ENCODE measurements at places on chromosomes 5 and 9.

GRCh38 chr5:59685793-59686192 lies 207.7 kb downstream of the PDE4D start:
- H3K4me1 ChIP-seq, result no peaks in the 10 kb centered on the region
- H3K27ac ChIP-seq, result no peak overlapping the region
- no peak overlapping the region for H3K4me3 ChIP-seq
- no peaks in the 10 kb centered on the region for H3K36me3 ChIP-seq

DNA sequence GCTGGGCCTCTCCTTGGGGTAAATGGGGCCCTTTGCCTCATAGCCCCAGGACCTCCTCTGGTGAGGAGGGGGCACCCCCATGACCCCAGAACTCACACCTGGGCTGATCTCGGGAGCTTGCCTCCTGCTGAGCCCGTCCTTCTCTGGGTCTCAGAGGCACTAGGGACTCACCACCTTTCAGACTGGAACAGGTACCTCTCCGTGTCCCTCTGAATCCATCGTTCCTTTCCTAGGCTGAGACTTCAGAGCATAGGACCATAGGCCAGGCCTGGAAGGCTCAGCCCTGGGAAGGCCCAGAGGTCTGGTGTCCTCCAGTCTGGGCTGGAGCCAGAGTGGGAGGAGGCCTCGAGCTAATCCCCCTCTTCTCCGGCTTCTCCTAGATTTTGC lies 97.9 kb downstream of the CACNA1B start:
- H3K36me3 ChIP-seq, result no peaks in the 10 kb centered on the region
- no peak overlapping the region for H3K27ac ChIP-seq
- no peak overlapping the region for H3K4me3 ChIP-seq
- H3K27me3 ChIP-seq, result peaks cover 19% of the 10 kb centered on the region
- DNase-seq, result no peak

GRCh38 chr9:99085949-99086948 lies 18.7 kb upstream of the TGFBR1 start:
- H3K4me1 ChIP-seq, result no peaks in the 10 kb centered on the region
- no peak for DNase-seq
- peaks cover 22% of the 10 kb centered on the region for H3K27me3 ChIP-seq
- H3K4me3 ChIP-seq, result no peak overlapping the region
- no peak overlapping the region for H3K27ac ChIP-seq

GRCh38 chr5:126849101-126849678 lies 72.3 kb downstream of the LMNB1 start:
- H3K36me3 ChIP-seq, result no peaks in the 10 kb centered on the region
- no peaks in the 10 kb centered on the region for H3K27me3 ChIP-seq
- no peak overlapping the region for H3K4me3 ChIP-seq
- no peaks in the 10 kb centered on the region for H3K4me1 ChIP-seq
- DNase-seq, result no peak
- no peak overlapping the region for H3K27ac ChIP-seq

- H3K4me3 ChIP-seq, result peak overlapping the region; percentile 85
- H3K27me3 ChIP-seq, result no peaks in the 10 kb centered on the region
- peaks cover 16% of the 10 kb centered on the region for H3K36me3 ChIP-seq
- peaks cover 47% of the 10 kb centered on the region for H3K4me1 ChIP-seq
- no peak overlapping the region for H3K27ac ChIP-seq
Measured at GRCh38 chr9:137078701-137079400, 1.5 kb downstream of the UAP1L1 start.

- H3K4me1 ChIP-seq, result no peaks in the 10 kb centered on the region
- no peaks in the 10 kb centered on the region for H3K36me3 ChIP-seq
- H3K27ac ChIP-seq, result no peak overlapping the region
- peaks cover 6% of the 10 kb centered on the region for H3K27me3 ChIP-seq
- H3K4me3 ChIP-seq, result no peak overlapping the region
Measured at GRCh38 chr5:88727705-88728313, 155.2 kb downstream of the MEF2C start.

- no peaks in the 10 kb centered on the region for H3K36me3 ChIP-seq
- no peak overlapping the region for H3K27ac ChIP-seq
- H3K4me1 ChIP-seq, result no peaks in the 10 kb centered on the region
- peaks cover 4% of the 10 kb centered on the region for H3K27me3 ChIP-seq
- no peak overlapping the region for H3K4me3 ChIP-seq
Measured at GRCh38 chr9:133202688-133203453, 6.2 kb downstream of the OBP2B start.

DNA sequence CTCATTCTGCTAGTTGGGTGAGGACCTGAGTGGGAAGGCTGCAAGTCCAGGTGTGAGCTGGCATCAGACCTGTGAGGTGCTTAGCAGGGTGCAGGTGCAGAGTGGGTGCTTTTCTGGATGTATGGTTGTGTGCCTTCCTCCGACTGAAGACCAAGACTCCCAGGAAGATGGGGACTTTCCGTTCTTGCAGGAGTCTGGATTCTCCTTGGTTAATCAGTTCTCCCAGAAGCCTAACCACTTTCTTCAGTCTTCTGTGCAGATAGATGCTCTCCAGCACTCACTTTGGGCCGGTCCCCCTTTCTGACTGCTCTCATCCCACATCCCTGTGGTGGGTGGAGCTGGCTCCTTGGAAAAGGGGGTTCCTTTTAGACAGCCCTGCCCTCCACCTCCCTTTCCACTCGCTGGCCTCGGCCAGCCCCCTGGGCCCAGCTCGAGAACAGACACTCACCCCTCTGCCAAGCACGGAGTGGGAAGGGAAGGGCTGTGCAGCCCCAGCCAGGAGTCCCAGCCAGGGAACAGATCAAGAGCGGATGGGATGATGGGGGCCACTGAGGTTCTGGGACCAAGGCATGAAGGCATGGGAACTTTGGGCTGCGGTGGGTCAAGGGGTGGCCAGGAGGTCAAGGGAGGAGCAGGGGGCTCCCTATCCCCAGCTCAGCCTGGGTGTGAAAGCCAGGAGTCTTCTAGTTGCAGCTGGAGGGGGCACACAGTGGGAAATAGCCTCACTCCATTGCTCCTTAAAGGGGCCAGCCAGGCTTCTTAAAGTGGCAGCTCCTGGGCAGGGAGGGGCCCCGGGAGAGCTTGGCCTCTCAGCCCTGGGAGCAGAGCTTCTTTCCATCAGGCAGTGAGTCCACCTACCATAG lies 62.4 kb downstream of the FGF18 start:
- DNase-seq, result no peak
- no peak overlapping the region for H3K4me3 ChIP-seq
- H3K27me3 ChIP-seq, result peaks cover 6% of the 10 kb centered on the region
- H3K4me1 ChIP-seq, result no peaks in the 10 kb centered on the region

- no peaks in the 10 kb centered on the region for H3K36me3 ChIP-seq
- no peak overlapping the region for H3K27ac ChIP-seq
- H3K27me3 ChIP-seq, result no peaks in the 10 kb centered on the region
- H3K4me3 ChIP-seq, result no peak overlapping the region
Measured at GRCh38 chr5:82639393-82640144, 361.4 kb upstream of the RPS23 start.

DNA sequence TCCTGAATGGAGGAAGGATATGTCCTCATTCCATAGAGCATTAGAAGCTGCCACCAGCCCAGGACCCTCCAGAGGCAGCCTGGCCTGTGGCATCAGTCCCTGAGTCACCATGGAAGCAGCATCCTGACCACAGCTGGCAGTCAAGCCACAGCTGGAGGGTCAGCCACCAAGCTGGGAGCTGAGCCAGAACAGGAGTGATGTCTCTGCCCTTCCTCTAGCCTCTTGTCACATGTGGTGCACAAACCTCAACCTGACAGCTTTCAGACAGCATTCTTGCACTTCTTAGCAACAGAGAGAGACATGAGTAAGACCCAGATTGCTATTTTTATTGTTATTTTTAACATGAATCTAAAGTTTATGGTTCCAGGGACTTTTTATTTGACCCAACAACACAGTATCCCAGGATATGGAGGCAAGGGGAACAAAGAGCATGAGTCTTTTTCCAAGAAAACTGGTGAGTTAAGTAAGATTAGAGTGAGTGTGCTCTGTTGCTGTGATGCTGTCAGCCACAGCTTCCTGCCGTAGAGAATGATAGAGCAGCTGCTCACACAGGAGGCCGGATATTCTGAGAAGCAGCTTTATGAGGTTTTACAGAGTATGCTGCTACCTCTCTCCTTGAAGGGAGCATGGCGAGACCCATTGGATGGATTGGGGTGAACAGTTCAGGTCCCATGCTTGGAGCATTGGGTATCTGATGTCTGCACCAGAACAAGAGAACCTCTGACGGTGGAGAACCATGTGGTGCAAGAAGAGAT lies 13.0 kb upstream of the CYFIP2 start:
- no peaks in the 10 kb centered on the region for H3K27me3 ChIP-seq
- DNase-seq, result no peak
- H3K36me3 ChIP-seq, result no peaks in the 10 kb centered on the region
- no peak overlapping the region for H3K27ac ChIP-seq
- H3K4me3 ChIP-seq, result no peak overlapping the region
- no peaks in the 10 kb centered on the region for H3K4me1 ChIP-seq

- no peaks in the 10 kb centered on the region for H3K4me1 ChIP-seq
- H3K27ac ChIP-seq, result no peak overlapping the region
- H3K27me3 ChIP-seq, result no peaks in the 10 kb centered on the region
- no peak overlapping the region for H3K4me3 ChIP-seq
- no peaks in the 10 kb centered on the region for H3K36me3 ChIP-seq
Measured at GRCh38 chr5:3709068-3709716, 113.6 kb downstream of the IRX1 start.

DNA sequence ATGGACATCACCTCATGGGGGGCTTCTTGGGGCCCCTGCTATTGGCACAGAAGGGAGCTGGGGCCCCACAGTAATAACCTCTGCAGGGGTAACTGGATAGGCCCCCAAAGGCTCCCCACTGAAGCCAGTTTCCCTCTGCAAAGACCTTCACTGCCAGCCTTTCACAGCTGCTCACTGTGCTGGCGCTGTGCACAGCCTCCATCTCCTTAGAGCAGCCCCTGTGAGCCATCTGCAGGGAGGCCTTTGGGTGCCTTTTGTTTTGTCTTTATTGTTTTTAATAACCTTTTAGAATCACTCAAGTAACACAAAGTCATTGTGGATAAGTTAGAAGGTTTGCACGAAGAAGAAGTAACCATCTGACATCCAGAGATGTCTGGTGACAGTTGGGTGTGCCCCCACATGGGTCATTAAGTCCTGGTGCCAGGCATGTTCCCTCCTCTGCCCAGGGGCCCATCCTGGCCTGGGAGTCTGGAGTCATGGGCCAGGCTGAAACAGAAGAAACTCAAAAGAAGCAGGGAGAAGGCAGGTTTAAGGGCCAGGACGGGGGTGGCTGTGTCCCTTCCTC lies 42.7 kb downstream of the NCS1 start:
- H3K27ac ChIP-seq, result no peak overlapping the region
- no peak overlapping the region for H3K4me3 ChIP-seq
- no peaks in the 10 kb centered on the region for H3K4me1 ChIP-seq
- H3K27me3 ChIP-seq, result no peaks in the 10 kb centered on the region
- H3K36me3 ChIP-seq, result no peaks in the 10 kb centered on the region

GRCh38 chr5:119368238-119368630 lies 12.4 kb downstream of the TNFAIP8 start:
- no peaks in the 10 kb centered on the region for H3K27me3 ChIP-seq
- no peak for DNase-seq
- H3K27ac ChIP-seq, result no peak overlapping the region

DNA sequence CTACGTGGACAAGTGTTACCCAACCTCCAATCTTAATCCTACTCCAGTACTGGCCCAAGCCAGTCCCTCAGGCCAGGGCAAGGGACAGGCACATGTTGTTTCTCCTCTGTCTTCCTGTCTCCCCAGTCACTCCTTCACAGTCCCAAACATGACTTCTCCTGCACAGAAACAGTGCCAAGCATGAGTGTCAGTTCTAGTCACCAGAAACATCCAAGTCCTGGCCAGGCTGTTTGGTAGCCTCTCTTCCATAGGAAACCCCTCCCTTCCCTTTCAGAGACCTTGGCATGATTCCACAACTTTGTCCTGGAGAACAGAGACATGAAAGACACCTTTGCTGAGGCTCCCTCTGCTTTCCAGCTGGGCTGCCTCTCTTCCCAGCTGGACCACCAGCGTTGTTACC lies 56.2 kb upstream of the SLC2A8 start:
- peaks cover 11% of the 10 kb centered on the region for H3K36me3 ChIP-seq
- DNase-seq, result no peak
- H3K4me3 ChIP-seq, result no peak overlapping the region
- H3K27me3 ChIP-seq, result no peaks in the 10 kb centered on the region
- H3K4me1 ChIP-seq, result peaks cover 8% of the 10 kb centered on the region

- no peaks in the 10 kb centered on the region for H3K36me3 ChIP-seq
- H3K4me1 ChIP-seq, result no peaks in the 10 kb centered on the region
- DNase-seq, result no peak
- no peaks in the 10 kb centered on the region for H3K27me3 ChIP-seq
- H3K27ac ChIP-seq, result no peak overlapping the region
Measured at GRCh38 chr9:86534572-86535258, 180.5 kb upstream of the TUT7 start.
